ENCODE measurements at places on chromosomes 1 and 21.
A peak's percentile ranks its signal among the peaks of the same experiment; 100 is the strongest.

GRCh38 chr1:179803918-179804317 lies 60.8 kb downstream of the FAM163A start:
- DNase-seq = no peak

DNA sequence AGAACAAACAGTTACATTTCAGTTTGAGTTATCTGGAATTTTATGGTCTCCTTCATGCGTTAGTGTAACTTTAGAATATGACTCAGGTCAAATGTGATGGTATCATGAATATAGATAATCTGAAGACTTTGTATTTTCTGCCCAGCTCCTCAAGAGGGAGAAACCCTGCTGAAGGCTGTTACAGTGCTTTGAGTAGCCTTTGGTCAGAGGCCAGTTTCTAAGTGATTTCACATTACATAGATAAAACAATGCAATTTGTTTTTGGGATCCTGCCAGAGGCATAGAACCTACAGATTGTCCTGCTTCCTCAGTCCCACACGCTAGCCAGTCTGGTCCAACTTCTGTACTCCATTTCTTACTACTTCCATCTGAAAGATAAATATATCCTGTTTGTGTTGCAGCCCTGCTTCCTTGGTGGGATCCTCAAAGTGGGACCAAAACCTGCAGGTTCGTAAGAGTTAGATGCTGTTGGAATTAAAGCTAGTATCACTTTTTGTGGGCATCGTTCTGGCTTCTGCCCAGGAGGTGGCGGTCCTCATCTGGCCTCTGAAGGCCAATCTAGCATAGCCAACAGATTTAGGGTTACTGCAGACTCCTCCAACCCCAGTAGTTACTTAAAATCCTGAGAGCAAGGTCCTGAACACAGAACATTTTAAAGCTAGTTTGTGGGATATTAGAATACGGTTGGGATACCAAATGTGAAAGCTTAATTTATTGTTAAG lies 645.8 kb upstream of the USP24 start:
- no peak for DNase-seq

DNA sequence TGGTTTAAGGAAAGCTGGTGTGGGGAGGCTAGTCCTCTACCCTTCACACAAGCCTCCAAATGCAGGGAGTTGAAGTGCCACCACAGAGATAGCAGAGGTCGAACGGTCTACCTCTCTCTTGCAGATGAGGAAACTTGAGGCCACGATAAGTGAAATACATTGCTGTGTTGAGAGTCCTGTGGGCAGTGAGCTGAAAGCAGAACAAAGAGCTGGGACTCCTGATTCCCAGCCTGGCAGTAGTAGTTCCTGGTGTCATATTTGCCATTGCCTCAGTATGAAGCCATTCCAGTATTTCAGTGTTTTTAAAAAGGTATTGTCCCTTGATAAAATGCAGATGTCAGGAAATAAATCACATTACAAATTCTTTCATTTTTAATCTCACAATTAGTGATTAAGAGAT lies 28.6 kb downstream of the AK4 start:
- no peak for DNase-seq

- no peak for DNase-seq
Measured at GRCh38 chr1:42953182-42954180, 5.2 kb downstream of the SLC2A1 start.

DNA sequence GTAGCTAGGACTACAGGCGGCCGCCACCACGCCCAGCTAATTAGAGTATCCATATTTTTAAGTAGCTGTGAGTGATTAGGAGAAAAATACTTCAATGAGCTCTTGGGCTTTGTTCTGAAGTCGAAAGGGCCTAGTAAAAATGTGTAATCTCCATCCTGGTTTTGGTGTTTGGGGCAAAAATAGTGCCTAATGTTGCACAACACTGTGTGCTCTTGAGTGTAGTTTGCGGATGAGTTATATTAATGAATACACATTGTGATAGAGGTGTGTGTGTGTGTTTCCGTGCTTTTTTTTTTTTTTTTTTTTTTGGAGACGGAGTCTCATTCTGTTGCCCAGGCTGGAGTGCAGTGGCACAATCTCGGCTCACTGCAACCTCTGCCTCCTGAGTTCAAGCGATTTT lies 6.3 kb upstream of the ARID1A start:
- DNase-seq = no peak

- no peak for DNase-seq
Measured at GRCh38 chr1:232249339-232249738, 380.6 kb downstream of the SIPA1L2 start.

- no peak for DNase-seq
Measured at GRCh38 chr1:173355281-173356031, 121.7 kb upstream of the PRDX6 start.

GRCh38 chr1:75074831-75075395 lies 59.3 kb upstream of the LHX8 start:
- DNase-seq = no peak

- DNase-seq = no peak
Measured at GRCh38 chr1:5747426-5748285, 244.6 kb downstream of the NPHP4 start.

DNA sequence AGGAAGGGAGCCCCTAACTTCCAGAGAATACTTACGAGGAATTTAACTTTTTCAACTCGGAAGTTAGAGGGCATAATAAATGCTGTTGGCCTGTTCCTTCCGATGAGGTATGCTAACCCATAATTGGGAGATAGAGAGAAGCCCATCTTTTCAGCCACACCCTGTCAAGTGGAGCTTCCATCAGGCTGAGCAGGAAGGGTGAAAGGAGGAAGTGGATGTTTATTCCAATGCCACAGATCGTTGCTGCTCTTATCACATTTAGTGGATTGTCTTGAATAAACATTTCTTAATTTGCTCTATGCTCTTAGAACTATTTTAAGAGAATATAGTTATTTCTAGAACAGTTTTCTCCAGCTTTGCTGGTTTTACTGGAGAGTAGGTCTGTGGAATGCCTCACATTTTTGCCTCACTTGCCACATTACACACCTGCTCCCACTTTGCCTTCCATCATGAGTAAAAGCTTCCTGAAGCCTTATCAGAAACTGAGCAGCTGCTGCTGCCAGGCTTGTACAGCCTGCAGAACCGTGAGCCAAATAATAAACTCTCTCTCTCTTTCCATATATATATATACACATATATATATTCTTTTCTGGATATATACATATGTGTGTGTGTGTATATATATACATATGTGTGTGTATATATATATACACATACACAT lies 60.0 kb upstream of the RGS21 start:
- DNase-seq = no peak

- DNase-seq = peak; percentile 76
Measured at GRCh38 chr1:24536391-24536840, 19.5 kb upstream of the NCMAP start.

DNA sequence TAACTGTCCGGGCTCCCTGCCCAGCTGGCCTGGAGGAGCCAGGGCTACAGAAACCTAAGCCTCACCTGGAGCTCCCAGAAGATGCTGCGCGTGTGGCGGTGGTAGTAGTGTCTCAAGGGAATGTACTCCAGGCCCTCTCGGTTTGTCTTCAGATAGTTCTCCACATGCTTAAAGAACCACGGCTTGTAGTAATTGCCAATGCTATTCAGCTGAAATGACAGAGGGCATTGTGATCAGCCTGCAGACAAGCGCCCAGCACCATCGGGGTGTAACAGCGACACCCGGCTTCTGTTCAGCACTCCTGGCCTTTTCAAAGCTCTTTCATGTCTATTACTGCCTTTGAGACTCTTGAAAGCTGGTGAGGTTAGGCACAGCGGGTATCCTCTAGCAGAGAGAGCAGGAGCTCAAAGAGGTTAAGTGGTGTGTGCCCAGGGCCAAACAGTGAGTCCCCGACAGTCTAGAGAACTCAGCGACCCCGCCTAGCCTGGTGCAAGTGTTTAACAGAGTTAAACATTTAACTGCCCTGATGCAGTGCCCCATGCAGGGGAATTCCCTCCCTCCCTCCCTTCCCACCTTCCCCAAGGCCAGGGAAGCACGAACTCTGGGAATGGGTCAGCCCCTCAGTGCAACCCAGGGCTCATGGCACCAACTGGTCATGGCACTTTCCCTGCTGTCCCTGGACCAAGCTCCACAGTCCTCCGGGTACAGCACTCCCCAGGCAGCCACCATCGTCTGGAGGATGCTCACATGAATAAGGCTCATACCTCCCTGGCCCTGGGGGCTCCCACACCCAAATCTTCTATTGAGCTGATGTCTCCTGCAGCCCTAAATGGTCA lies 21.5 kb downstream of the DHCR24 start:
- DNase-seq = no peak

DNA sequence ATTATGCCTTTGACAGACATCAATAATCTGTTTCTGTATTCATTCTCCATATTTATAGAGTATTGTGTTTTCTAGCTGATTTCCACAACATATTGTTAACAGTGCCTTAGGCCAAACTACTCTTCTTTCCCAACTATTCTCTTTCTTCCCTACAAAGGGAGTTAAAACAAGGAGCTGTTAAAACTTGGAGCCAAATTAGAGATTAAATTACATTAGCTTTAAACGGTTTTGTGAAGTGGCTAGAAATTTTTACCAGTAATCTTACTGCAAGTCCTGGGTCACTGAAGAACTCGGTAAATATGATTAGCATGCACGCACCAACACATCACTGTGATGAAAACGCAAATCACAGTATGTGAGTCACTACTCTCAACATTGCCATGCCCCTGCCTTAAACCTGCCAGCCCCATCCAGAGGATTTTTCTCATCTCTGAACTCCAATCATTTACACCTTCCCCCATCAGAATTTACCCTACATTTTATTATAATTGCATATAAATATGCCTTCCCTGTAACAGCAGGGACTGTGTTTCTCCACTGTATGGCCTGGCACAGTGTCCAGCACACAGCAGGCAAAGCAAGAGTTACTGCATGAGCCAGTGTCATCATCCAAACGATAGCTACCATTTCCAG lies 1.5 kb upstream of the PRDX6 start:
- no peak for DNase-seq
